ENCODE measurements at places on chromosomes 2 and 18.

DNA sequence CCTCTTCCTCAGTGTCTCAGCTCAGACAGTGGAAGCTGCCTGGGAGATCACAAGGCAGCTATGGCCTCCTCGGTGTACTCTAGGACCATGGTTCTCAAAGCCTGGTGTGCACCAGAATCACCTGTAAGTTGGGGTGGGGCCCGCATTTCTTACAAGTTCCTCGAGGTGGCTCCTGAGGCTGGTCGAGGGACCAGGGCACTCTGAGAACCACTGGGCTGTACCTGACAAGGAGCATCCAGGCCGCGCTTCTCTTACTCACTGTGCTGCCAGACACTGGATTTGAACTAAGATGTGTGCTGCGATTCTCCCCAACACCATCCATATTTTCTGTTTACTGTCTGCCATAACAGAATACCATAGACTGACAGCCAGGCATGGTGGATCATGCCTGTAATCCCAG lies 59.5 kb downstream of the DIPK1C start:
- DNase-seq: no peak

- DNase-seq: no peak
These were observed 4.0 kb downstream of the YES1 start for GRCh38 chr18:808086-808485.

- no peak for DNase-seq
These were observed 7.1 kb downstream of the DSG1 start for GRCh38 chr18:31325051-31325450.

DNA sequence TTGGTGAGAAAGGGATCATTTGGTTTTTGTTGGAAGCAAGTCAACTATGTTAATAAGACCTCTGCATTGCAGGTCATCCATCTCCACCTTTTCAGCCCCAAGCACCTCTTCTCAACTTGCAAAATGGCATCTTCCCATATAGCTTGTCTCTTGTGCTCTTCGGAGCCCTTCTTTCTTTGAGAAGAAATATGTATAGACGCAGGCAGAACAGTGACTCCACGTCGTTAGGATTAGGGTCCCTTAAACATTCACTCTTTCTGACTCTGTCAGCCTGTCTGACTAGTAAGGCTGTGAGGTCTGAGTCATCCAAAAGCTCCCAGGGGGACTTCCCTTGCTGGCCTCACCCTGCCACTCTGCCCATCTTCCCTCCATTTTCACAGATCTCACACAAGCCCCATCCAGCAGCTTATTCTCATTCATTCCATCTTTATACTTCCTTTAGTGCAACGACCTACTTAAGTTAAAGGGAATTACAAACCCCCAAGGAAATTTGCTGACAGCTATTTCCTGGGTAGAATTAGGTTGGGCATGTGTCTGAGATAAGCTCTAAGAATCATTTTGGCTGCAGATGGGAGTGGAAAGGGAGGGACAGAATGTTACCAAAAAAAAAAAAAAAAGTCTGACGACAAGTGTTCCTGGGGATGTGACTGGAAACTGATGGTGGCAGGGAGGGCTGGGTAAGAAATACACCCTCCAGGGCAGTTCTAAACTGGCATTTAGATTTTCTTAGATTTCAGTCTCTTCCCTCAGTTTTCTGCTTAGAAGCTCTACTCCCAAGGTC lies 37.7 kb upstream of the MEX3C start:
- no peak for DNase-seq

DNA sequence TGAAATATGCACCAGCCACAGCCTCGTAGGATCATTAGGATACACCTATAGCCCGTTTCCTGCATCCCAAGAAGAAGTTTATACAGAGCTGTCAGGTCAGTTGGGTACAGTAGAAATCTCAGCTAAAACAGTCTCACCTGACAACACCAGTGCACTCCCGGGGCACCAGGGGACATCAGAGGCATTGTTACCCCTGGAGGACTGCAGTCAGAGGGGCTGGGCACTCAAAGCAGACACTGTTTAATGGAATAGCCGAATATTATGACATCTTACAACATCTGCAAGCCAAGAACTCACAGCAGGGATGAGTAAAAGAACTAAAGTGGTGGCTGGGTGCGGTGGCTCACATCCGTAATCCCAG lies 93.0 kb upstream of the ID2 start:
- DNase-seq: no peak

GRCh38 chr2:114405247-114406116 lies 37.0 kb upstream of the DPP10 start:
- DNase-seq: no peak

DNA sequence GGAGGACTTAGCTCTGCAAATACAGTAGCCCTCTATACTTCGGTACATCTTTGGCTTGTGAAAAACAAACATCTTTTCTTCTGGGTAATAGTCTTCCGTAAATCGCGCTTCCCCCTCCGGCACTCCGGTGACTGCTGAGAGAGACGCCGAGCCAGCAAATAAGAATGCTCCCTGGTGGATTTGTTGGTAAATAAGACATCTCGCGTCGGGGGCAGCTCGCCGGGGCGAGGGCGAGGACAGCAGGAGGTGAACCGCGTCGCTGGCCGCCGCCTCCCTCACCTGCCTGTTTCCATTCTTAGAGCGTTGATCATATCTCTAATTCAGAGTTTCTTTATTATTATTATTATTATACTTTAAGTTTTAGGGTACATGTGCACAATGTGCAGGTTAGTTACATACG lies 117.6 kb downstream of the PMAIP1 start:
- DNase-seq: no peak

DNA sequence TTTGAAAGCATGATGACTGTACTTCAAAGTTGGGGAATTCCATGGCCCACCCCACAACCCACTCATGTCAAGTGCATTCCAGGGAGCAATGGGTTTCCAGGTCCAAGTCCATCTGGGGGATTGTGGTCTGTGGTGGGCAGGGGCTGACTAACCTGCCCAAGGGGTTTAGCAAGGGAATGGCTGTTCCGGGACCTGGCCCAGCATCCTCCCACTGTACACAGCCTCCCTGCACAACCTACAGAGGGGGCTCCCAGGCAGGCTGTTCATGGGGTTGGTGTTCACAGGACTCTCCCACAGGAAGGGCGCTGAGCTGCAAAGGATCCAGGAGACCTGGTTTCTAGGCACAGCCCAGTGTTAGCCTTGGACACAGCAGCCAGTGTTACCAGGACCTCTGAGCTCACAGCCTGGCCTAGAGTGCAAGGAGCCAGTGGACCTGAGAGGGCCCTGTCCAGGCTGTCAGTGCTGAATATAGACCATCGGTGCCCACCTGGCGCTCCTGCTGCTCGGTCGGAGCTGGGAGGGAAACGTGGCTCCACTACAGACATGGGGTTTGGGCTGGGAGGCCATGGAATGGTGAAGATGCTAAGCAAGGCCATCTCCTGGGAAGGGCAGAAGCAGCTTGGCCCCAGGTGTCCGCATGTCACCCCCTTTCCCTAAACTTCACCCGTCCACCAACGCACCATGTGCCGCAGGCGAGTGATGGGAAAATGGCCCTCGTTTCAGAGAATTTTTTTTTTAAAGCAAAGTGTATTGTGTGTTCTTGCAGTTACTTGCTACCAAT lies 317.2 kb downstream of the GBX2 start:
- no peak for DNase-seq

- no peak for DNase-seq
These were observed 1102.7 kb downstream of the TSN start for GRCh38 chr2:122858075-122858702.

Data from CD4-positive, alpha-beta T cell (primary cell).